ENCODE measurements at places on chromosomes 7 and 10. TPM values are rescaled to one million over a fixed set of nuclear protein-coding genes. Genes with fewer than 3 reads are reported as not detected.

The ZNF425 gene
- total RNA-seq, result 4.2 TPM

The MLXIPL gene
- not detected for total RNA-seq

The SPDYE8 gene
- not detected for total RNA-seq

The SPDYE18 gene
- 0.08 TPM for total RNA-seq

The PARP12 gene
- total RNA-seq, result 13.7 TPM

The TMEM176B gene
- 4.8 TPM for total RNA-seq

The STAG3 gene
- total RNA-seq, result 1.4 TPM

The VWDE gene
- not detected for total RNA-seq

The ADAM12 gene
- 56.4 TPM for total RNA-seq

The CAV2 gene
- total RNA-seq, result 86.3 TPM

The NPFFR1 gene
- not detected for total RNA-seq

The YAE1 gene
- total RNA-seq, result 72.5 TPM

The TBX20 gene
- 13.5 TPM for total RNA-seq

The WEE2 gene
- total RNA-seq, result not detected

The DGKB gene
- not detected for total RNA-seq

The GRID2IP gene
- total RNA-seq, result not detected

The CBX3 gene
- total RNA-seq, result 97.9 TPM

The VPS50 gene
- 21.5 TPM for total RNA-seq

The PNLIPRP3 gene
- total RNA-seq, result not detected

The HYAL4 gene
- not detected for total RNA-seq

The ZNF746 gene
- total RNA-seq, result 7.4 TPM

The PRTFDC1 gene
- total RNA-seq, result 12.6 TPM

The DRGX gene
- total RNA-seq, result not detected

The DOCK1 gene
- 100 TPM for total RNA-seq

The PLXDC2 gene
- 2.1 TPM for total RNA-seq

The GIMAP6 gene
- not detected for total RNA-seq

The PON1 gene
- not detected for total RNA-seq

The CLRN3 gene
- not detected for total RNA-seq

The DKK1 gene
- total RNA-seq, result 57.4 TPM

All from smooth muscle cell of the coronary artery (primary cell).